ENCODE measurements at places on chromosomes 11 and 22.

DNA sequence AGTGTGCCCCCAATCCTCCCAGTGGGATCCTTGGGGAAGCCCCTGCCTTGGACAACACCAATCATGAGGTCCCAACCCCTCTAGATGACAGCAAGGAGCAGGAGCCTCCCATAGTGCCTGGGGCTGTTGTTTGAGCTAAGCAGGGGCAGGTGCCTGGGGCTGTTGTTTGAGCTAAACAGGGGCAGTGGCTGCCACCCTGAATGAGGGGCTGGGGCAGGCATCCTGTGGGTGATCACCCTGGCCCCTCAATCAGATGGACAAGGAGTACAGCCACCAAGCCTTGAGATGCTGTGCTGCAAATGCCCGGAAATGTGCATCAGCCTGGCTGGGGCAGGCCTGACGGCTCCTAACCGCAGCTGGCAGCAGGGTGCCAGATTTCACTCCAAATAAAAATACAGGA is 66.7 kb downstream of the MYEOV start:
- no peak for DNase-seq

DNA sequence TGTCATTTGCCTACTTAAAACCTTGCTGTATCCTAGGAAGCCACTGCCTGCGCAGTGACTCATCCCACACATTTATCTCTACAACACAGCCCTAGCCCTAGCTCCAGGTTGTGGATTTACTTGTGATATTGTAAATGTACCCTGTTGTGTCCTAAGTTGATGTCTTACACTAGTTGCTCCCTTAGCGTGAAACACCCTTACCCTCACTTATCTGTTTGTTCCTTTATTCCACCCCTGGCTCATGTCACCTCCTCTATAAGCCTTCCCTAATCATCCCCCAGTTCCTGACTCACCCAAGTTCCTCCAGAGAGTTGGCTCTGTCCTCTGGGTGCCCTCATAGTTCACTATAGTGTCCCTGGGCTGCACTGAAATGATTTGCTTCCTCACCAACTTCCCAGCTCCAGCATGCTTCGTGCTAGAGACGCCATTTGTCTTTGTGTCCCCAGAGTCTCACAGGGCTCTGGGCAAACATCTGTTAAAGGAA is 431.8 kb upstream of the FAT3 start:
- DNase-seq = no peak

- no peak for DNase-seq
Observed at GRCh38 chr11:70823771-70824170, 425.4 kb downstream of the CTTN start.

- DNase-seq = no peak
Observed at GRCh38 chr11:112884012-112884767, 77.0 kb upstream of the NCAM1 start.

GRCh38 chr22:49209452-49210195 is 618.0 kb downstream of the BRD1 start:
- no peak for DNase-seq

DNA sequence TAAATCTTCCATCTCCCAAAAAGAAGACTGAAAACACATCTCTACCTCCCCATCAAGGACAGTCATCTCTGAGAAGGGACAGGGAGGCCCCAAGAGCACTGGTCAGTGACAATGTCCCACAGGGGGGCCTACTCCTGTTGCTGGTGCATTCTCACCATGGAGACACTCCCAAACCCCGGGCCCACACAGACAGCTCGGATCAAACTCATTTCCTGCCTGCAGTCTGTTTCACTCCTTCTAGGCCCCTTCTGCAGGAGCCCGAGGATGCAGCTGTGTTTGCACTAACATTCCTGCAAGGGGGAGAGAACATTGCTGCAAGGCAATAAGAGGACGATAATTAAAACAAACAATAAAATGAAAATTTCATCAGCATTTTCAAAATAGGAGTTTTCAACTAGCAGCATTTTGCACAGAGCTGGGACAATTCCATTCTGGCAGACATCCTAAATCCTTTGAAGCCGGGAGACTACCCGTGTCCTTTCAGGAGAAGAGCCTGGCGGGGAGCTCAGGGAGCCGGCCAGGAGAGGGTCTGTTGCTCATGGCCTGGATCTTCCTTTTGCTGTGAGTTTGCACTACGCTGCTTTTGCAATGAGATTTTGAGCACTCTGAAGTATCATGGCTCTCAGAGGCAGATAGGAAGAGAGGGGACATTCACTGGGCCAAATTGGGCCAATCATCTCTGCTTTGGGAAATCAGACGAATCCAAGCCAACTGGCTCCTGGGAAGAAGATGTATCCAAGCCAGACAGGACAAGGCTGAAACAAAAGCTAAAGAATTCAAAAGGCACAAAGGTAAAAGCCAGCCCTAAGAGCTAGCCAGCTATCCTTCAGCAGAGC is 33.2 kb downstream of the SPATA19 start:
- no peak for DNase-seq

DNA sequence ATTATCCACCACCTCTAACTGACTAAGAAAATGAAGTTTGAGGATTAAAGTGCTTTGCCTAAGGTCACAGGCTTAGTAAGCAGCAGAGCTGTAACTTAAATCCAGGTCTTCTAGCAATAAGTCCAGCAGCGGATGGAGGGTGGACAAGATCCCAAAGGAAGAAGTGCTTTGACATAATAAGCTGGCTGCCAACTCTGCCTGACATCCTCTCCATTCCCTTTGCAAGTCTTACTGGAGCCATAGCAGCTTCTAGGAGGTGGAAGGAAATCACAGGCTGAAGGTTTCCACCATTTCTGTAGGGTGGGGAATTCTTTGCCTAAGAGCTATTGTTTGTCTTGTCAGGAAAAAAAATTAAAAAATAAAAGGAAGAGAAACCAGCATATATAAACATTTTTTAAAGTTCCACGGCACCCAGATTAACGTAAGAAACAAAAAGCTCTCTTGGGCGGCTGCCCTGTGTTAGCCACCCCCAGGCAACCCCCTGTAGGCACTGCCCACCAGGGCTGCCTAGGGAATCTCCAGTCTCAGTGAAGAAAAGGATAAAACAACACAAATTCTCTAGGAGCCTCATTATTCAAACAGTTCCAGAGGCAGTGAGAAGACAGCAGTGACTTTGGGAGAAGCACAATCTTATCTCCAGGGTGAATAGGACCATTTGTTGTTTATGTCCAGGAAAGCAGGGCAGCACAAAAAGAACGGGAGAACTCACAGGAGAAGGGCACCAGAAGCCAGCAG is 380.8 kb upstream of the CADM1 start:
- no peak for DNase-seq

DNA sequence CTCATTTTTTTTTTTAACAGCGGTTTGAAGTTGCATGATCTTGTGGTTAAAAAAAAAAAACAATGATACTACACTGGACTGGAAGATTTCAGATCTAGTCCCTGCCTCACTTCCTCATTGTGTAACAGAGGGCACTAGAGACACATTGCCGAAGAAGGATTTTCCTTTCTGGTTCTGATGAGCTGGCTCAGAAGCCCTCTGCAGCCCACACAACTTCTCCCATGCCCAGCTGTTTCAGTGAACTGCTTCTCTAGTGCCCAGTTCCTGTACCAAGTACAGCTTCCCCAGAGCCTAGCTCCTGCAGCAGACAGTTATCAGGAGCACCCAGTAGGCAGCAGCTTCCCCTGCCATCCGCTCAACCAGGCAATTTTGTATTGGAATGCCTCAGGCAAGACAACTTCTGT is 29.5 kb upstream of the ANO5 start:
- DNase-seq = no peak

- DNase-seq = no peak
Observed at GRCh38 chr11:45853332-45854219, 6.3 kb downstream of the CRY2 start.

DNA sequence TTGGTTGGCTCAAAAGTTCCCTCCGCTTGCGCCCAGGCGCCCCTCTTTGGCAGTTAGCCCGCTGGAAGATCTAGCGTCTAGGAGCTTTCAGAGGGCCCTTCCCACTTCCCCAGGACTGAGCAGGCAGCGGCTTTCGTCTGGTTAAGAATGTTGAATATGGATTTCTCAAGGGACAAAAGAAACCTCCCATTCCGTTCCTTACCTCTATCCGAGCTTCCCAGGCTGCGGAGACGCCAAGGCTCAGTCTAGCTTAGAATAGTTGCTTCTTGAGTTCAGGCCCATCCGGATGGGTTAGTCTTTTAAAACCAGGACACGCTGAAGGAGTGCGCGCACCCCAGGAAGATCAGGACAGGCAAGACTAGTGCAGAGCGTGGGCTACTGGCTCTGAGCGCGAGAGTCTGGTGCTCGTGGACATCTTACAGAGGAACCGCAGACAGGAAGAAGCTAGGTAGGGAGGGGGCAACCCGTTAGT is 1.6 kb downstream of the NELL1 start:
- DNase-seq = no peak

DNA sequence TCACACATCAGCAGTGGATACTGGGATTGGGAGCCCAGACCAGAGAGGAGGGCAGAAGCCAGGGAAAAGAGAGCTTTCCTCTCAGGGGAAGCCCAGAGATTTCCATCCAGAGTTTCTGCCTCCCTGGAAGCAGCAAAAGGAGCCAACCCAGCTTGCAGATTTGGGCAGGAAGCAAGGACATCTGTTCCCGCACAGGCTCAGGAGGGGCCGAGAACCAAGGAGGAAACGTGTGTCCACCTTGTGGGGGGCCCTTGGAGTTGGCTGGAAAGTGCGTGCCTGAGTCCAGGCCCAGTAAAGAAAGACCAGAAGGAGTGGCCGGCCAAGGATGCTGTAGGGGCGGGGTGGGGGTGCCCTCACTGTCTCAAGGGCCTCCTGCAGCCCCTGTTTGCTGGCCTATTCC is 6.0 kb upstream of the NPTXR start:
- DNase-seq = no peak

DNA sequence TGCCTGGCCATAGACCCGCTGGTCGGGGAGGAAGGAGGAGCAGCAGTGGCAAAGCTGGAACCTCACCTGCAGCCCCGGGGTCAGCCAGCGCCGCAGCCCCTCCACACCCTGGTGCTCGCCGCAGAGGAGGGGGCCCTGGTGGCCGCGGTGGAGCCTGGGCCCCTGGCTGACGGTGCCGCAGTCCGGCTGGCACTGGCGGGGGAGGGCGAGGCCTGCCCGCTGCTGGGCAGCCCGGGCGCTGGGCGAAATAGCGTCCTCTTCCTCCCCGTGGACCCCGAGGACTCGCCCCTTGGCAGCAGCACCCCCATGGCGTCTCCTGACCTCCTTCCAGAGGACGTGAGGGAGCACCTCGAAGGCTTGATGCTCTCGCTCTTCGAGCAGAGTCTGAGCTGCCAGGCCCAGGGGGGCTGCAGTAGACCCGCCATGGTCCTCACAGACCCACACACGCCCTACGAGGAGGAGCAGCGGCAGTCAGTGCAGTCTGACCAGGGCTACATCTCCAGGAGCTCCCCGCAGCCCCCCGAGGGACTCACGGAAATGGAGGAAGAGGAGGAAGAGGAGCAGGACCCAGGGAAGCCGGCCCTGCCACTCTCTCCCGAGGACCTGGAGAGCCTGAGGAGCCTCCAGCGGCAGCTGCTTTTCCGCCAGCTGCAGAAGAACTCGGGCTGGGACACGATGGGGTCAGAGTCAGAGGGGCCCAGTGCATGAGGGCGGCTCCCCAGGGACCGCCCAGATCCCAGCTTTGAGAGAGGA is 11.9 kb downstream of the TMEM121B start:
- DNase-seq = no peak

GRCh38 chr11:134951305-134951700 is 539.3 kb upstream of the B3GAT1 start:
- DNase-seq = no peak

All from AG09319 (cell line).